ENCODE measurements at places on chromosomes 5 and 9.

DNA sequence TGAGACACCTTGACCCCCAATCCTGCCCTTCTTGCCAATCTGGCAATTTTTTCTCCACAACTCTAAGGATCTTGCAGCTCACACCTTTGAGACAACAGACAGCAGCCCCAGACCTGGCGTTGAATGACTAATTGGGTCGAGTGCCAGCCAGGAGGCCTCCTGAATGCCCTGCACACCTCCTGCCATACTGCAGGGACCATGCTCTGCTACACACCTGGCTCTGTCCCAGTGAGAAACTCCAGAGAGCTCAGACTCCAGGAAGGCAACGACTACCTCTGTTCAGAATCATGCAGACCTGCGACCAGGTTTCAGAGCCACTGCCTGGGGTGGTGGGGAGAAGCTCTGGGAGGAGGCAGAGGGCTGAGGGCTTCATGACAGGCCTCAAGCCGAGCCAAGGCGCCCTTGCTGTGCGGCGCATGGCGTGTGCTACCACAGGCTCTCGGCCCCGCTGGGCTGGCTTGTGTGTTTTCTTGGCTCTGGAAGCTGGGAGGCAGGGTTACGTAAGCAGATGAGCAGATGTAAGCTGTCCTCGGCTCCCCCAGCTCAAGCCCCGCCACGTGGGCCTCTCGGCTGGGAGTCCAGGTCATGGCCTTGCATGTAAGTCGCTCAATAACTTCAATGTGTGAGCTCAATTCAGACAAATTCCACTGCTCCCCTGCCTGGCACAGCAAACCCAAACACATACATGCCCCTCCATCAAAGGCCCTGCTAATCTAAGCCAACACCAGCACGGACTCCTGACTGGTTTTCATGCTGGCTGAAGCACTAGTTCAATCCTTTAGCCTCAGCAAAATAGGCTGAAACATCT is 27.5 kb downstream of the B4GALT1 start:
- DNase-seq, result no peak

DNA sequence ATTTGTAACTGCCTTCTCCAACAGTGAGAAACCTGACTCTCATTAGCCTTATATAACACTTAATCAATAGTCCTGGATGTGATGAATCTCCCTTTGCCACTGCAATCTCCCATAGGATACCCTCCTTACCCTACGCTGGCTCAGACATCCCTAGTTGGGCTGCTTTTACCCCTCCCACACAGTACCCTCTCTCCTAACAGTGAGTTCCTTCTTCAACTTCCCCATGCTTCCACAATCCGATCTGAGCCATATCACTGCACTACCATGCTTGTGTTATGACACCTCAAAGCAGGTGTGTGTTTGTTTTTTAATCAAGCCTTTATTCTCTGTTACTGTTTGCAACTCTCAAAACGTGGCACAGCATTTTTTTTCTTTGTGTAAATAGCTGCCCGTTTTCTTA is 60.5 kb upstream of the C9orf72 start:
- no peak for DNase-seq

GRCh38 chr5:9343146-9343850 is 202.6 kb downstream of the SEMA5A start:
- no peak for DNase-seq

DNA sequence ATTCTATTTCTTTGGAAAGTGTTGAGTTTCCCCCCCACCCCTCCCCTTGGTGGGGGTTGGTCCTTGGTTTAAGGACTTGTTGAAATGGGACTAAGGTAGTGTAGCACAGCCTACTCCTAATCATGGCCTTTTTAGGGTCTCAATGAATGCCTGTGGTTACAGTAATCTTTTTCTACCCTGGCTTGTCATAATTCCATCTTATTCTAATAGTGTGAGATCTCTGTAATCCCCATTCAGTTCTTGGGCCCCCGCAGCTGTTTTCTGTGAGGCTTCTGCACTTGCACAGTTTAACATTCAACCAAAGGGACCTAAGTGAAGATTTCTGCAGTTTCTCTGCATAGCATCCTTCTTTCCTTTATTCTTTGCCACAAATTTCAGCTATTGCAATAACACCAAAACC is 30.7 kb downstream of the TNFSF15 start:
- DNase-seq, result no peak

GRCh38 chr9:13958672-13959071 is 355.3 kb downstream of the NFIB start:
- no peak for DNase-seq

DNA sequence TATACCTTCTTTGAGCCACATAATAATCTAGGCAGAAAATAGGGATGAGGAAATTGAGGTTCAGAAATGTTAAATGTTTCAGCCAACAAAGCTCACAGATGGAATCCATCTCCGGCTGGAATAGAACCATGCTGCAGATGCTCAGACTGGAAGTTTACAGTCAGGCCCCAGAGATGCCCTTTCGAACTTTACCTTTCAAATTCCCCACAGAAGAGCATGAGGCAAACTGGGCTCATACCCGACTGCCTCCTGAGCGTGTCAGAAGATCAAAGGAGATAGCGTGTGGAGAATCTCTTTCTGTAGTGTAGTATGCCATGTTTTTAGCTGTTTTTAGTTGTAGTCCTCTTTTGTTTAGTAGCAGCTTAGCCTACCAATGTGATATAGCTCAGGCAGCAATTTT is 72.0 kb upstream of the DAP start:
- no peak for DNase-seq

DNA sequence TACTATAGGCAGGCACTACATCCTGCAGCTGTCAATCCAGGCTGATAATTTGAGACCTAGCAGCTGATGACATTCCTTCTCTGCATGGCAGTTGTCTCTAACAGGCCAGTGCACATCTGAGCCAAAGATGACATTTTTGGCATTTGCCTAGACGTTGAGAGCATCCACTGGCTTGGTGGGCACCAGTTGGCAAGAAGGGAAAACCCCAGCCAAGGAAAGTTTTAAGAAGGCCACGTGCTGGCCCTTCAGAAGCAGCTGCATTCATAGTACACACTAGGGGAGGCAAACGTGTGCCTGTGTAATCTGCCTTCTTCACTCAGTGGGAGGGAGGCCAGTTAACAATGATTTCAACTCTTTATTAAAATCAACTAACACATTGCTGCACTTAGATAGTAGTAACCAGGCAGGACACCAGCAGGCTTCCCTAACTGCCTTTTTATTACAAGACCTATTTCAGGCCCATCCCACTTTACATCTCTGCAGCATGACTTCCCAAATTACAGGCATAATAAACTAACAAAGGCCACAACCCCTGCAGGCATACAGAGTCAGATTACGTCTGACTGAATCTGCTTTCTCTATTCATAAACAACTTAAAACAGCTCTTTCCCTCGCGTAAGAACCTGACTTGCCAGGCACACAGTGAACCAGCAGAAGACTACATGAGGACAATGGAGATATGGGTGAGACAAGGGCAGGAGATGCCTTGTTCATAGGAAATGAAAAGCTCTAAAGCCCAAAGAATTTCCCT is 576.3 kb downstream of the PDE4D start:
- DNase-seq, result no peak

- DNase-seq, result no peak
These were observed 22.5 kb downstream of the CDC42SE2 start for GRCh38 chr5:131286400-131286715.

DNA sequence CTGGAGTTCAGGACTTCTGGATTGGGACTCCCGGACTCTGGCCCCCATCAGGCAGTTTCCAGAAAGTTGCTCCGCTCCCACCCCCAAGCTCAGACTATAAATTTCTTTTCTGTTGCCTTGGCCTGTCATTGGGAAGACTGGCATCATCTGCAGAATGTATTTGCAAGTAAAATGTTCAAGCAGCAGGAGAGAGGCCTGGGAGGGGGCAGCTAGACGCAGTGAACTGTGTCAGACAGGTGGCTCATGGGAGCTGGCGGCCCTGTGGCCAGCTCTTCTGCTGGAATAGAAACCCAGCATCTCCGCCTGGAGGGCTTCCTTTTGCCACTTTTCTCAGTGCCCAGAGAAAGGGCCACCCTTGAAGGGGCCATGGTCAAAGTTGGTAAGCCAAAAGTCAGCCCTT is 16.0 kb downstream of the INSYN2B start:
- no peak for DNase-seq

GRCh38 chr5:61234019-61234418 is 71.8 kb upstream of the SMIM15 start:
- no peak for DNase-seq

GRCh38 chr9:121972501-121972981 is 120.6 kb downstream of the TTLL11 start:
- peak; percentile 34 for DNase-seq

DNA sequence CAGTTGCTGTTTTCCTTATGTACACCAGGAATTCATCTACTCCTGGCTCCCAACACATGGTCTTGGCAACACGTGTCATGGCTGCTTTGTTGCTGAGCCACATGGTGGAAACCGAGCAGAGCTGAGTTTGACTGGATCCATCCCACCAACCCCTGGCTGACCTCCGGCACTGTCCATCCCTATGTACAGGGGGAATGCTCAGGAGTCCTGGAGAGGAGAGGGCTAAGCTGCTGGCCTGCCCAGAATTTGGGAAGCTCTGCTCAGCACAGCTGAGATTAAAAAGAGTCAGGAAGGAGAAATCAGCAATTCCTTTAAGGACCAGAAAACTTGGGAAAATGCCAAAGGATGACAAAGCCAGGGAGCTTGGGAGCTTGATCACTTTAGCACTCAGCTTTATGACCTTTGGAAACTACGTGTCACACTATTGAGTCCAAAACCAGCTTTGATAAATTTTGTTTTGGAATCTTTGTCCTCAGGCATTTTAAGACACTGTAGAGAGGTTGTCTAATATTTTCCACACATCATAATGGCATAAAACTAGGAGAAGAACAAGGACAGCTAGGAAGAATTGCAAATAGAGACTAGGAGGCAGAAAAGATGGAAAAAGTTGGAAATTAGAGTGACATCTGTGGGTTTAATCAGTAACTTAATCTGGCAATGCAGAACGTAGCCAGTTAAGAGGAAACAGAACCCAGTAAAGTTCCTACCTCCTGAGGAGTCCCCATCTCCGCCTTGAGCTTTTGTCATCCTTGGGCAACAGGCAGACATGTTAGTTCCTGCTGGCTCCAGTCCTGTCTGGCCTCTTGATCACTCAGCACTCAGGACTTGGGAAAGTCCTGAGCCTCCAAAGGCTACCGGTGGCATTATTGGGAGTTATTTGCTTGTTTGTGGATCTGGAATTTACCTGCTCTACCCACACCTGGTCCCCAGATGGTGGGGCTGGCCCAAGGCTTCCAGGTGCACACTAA is 62.5 kb upstream of the PLPP1 start:
- no peak for DNase-seq

DNA sequence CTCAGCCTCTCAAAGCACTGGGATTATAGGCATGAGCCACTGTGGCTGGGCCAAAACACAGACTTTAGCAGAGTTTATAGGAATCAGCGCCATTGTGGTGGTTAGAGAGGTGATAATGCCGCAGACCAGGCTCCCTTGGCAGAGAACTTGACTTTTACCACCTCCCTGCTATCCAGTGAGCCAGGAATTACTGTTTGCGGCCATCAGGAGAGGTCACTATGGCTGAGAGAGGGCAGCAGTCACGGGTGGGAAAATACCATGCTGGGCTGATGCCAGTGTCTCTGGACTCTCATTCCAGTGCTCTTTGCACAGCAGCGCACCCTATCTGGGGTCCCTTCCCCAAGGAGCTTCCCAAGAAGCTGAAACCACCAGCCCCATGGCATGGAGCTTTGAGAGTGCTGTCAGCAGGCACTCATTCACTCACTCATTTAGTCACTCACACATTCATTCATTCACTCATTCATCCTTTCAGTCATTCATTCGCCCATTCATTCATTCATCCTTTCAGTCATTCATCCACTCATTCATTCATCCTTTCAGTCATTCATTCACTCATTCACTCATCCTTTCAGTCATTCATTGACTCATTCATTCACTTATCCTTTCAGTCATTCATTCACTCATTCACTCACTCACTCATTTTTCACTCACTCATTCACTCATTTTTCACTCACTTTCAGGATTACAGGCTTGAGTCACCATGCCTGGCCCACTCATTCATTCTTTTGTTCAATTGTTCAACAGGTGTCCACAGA is 27.3 kb upstream of the RNU6ATAC start:
- DNase-seq, result no peak

DNA sequence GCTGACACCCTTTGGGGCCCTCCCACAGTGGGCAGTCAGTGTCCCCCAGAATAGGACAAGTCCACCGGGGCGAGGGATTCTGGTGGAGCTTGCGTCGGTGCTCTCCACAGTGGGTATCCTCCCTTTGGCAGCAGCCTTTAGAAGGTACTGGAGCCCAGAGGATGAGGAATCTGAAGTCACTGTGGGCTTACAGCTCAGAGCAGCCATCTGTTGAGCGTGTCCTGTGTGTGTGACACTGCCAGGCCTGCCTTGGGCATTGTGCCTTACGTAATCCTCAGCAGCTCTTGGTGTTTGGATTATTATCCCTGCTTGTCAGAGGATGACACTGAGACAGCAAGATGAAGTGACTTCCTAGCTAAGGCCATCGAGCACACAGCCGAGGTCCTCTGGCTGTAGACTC is 12.6 kb downstream of the URM1 start:
- DNase-seq, result no peak

GRCh38 chr5:165134155-165134554 is 1628.7 kb downstream of the MAT2B start:
- no peak for DNase-seq

DNA sequence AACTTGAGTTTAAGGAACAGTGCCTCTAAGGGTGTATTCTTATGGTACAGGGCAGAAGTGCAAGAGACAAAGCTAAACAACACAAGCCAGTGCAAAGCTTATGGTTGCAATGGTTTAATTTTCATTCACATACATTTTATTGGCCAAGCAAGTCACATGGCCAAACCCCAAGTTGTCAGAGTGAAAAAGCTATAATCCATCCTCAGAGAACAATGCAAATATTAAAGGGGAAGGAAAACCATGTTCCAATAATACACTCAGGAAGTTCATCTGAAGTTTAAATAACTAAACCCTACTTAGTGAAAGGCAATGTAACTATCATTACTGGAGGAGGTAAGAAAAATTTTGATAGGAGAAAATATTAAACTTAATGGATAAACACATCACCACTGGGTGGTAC is 26.6 kb upstream of the TLR4 start:
- DNase-seq, result no peak

GRCh38 chr9:136439481-136440408 is at the start of gene INPP5E:
TSS of gene INPP5E (minus strand) at chr9:136439845. CDS start at chr9:136439419, 426 bp downstream.
- peak; percentile 59 for DNase-seq

DNA sequence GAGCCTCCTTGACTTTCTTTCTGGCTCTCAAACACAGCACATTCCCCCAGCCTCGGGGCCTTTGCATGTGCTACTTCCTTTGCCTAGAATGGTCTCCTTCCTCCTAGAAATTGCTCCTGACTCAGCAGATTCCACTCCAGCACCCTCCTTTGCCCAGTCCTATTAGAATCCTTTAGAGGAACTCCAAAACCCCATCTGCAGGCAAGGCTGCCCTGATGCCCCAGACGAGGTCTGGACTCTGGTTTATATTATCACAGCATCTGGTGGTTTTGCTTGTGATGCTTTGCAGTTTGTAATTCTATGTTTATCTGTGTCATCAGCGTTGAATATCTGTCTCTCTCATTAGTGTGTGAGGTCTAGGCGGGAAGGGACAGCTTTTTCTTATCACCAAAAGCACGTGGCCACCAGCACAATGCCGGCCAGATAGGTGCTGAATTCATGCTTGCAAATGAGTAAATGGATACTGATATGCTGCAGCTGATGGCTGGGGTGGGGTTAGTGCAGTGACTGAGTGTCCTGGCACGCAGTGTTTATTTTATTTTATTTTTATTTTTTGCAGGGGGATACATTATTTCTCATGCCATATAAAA is 30.0 kb upstream of the ANKH start:
- no peak for DNase-seq

Measured in NCI-H1105 (cell line).